ENCODE measurements at places on chromosomes 7 and 10.
A peak's percentile ranks its signal among the peaks of the same experiment; 100 is the strongest.

GRCh38 chr7:100374601-100375000 lies 1.3 kb downstream of the PILRA start:
- no peak for DNase-seq

DNA sequence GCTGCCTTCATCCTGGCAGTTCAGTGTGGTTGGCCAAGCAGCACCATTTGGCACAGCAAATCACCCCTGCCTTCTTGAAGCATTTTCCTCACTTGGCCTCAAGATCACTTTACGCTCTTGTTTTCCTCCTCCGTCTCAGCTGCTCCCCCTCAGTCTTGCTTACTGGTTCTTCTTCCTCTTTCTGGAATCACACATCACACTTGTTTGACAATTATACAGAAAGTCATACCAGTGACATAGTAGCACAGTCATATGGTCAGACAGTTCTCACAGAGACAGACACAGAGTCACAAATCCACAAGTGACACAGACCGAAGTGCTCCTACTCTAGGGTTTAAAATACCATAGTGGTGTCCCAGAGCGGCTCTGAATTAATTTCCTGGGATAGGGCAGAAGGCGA lies 43.8 kb upstream of the ARL4A start:
- DNase-seq, result no peak

GRCh38 chr10:64196638-64197315 lies 675.6 kb downstream of the REEP3 start:
- no peak for DNase-seq

GRCh38 chr7:127770885-127771284 lies 118.9 kb downstream of the SND1 start:
- peak; percentile 66 for DNase-seq

GRCh38 chr10:133489816-133490588 lies 36.3 kb downstream of the SCART1 start:
- DNase-seq, result no peak

GRCh38 chr7:54874804-54875203 lies 115.8 kb upstream of the SEC61G start:
- no peak for DNase-seq

DNA sequence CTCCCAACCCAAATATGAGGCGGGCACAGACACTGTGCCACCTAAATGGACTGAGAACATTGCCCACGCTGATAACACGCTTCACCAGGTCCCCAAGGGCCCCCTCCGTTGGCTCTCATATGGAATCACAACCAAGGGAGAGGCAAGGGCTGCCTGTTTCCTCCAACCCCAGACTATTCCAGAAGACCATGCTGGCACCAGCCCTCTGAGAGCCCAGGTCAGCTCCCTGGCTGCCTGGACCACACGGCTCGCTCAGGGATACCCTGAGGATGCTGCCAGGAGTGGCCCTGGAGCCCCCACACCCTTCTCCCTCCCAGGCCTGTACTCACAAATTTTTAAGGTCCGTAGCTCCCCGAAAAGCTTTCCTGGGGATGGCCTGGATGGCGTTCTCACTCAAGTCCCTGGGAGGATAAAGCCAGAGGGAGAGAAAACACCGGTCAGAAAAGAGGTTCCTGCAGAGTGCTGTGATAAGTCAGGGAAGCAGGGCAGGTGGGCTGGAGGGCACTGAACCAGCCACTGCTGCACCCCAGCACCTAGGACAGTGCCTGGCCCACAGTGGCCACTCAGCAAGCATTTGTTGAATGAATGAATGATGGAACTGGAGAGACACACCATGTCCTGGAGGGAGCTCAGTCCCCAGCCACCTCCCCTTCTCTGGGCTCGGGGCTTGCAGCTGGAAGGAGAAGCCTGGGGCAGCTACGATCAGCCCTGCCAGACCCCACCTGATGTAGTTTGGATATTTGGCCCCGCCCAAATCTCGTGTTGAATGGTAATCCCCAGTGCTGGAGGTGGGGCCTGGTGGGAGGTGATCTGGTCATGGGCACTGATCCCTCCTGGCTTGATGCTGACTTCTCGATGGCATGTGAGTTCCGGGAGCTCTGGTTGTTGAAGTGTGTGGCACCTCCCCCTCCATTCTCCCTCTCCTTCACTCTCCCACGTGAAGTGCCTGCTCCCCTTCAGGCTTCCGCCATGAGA lies 119.8 kb downstream of the SLIT1 start:
- no peak for DNase-seq

GRCh38 chr7:123201901-123202300 lies 2.1 kb upstream of the SLC13A1 start:
- DNase-seq, result no peak

GRCh38 chr10:94851263-94851662 lies 87.2 kb upstream of the CYP2C9 start:
- no peak for DNase-seq

DNA sequence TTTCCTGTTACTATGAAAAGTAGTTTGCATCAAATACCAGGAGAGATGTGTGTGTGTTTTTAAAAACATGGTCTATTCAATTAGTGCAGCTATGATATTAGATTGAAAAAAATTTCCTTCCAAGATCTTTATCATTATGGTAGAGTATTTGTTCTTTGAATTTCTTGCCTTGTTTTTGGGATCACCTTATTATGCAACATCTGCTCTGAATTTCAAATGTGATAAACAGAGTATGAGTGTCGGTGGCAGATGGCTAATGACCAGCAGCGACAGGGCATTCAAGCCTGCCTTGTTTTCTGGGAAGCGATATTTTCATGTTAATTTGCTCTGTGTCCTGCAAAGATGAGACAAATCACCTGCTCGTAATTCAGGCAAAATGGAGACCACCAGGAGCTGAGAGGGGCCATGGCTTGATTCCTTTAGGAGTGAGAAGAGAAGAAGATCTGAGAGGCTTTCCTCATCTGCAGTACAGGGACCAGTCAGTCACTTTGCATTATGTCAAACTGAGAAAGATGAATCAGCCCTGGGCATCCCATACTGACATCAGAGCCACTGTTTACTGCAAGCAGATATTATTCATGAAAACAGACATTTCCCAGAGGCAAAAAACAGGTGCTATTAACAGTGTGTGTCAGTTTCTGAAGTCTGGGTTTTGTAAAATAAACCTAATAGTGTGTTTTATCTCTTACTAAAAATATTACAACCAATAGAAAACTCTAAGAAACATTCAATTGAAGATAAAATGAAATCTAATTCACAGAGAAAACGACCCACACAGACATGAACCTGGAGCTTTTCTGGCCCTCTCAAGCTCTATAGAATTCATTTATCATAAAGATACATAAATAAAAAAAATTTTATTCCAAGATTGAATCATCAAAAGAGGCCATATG lies 67.6 kb downstream of the CDK6 start:
- DNase-seq, result no peak

DNA sequence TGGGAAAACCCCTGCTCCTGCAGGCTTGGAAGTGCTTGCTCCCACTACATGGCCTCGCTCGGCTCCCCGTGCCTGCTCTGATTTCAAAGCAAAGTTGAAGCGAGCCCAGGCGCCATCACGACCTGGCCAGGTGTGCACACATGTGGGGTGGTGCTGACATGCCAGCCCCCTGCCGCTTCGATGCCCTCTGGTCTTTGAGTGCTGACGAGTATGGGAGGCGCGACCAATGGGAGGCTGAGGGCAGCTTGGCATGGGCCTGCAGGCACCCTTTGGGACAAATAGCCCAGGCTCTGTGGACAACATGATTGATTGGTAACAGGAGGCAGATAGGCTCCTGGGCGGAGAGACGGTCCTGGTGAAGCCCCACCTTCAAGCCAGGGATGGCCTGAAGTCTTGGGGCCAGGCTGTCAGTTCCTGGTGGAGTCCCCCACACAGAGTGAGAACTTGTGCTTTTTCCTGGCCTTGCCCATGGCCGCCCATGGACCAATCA lies 252.4 kb upstream of the SEMA3A start:
- DNase-seq, result no peak

- DNase-seq, result no peak
These were observed 42.2 kb downstream of the SUFU start for GRCh38 chr10:102545997-102546396.

DNA sequence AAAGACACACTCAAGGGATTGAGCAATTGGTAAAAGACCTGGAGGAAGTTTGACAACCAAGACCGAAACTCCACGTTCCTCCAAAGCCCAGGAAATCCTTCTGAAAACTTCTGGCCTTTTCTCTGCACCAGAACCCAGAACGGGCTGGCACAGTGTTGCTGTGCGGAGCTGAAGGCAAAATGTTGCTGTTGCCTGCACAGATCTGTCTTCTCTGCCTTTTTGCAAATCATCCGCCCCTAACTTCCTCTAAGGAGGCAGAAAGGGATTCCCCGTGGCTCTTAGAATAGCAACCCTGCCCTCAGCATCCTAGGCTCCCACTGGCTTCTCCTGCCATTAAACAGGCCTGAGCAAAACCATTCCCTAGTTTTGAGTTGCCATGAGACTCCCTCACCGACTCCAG lies 44.9 kb downstream of the FIGNL1 start:
- DNase-seq, result no peak

- DNase-seq, result no peak
These were observed 68.6 kb upstream of the SYPL1 start for GRCh38 chr7:106180721-106181120.

- DNase-seq, result no peak
These were observed 179.9 kb upstream of the NPVF start for GRCh38 chr7:25408012-25408687.

- DNase-seq, result peak; percentile 77
These were observed 312.8 kb downstream of the LRMDA start for GRCh38 chr10:75744261-75744660.

GRCh38 chr7:117005449-117005848 lies 52.1 kb downstream of the ST7 start:
- peak; percentile 67 for DNase-seq

DNA sequence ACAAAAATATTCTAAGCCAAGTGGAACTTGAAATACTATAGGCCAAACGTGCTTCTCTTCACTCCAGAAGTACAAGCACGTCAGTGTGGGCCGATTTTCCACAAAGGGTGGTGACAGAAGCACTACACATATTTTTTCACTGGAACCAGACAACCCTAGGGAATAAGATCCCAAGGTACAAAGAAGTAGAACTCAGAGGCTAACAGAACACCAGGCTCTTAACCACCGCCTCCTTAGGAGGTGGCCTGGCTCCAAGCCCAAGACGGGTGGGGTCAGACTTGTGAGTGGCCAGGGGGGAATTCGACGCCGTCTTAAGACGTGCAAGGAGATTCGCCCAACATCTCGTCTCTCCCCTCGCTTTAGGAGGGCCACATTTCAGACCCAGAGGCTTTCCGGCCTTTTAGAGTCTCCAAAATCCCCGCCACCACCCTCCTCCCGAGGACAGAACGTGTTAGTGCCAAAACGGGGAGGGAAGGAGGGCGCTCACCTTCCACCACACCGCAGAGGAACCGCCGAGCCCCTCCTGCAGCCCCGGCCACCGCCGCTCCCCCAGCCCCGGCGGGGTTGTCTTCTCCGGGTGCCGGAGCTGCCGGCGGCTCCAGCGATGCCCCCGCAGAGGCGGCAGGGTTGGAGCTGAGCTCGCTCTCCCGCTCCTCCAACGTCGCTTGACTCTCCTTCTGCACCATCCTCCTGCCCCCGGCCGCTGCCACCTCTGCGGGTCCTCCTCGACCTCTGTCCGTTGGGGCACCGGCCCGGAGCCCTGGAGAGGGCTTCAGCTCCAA lies 716 bp downstream of the OGA start:
- peak; percentile 96 for DNase-seq

GRCh38 chr7:34100661-34101060 lies 195.3 kb downstream of the BMPER start:
- no peak for DNase-seq

DNA sequence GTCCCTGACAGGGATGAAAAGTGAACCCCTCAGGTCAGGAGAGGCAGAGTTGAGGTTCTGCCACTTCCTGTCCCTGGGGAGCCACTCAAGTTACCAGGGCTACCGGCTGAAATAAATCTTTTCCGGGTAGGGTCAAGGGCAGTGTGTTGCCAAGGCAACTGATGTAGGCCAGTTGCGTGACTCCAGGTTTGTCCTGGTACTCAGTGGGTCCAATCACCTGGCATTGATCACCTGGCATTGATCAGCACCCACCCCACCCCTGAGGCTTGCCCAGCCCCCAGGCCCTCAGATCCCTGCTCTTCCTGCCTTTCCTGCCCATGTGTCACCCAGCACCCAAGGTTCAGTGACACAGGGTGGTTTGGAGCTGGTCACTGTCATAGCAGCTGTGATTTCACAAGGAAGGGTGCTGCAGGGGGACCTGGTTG lies 5.9 kb downstream of the SAP25 start:
- no peak for DNase-seq

- no peak for DNase-seq
These were observed 21.4 kb downstream of the LAT2 start for GRCh38 chr7:74231232-74231590.

- DNase-seq, result no peak
These were observed 387.5 kb downstream of the CCSER2 start for GRCh38 chr10:84715911-84716310.

DNA sequence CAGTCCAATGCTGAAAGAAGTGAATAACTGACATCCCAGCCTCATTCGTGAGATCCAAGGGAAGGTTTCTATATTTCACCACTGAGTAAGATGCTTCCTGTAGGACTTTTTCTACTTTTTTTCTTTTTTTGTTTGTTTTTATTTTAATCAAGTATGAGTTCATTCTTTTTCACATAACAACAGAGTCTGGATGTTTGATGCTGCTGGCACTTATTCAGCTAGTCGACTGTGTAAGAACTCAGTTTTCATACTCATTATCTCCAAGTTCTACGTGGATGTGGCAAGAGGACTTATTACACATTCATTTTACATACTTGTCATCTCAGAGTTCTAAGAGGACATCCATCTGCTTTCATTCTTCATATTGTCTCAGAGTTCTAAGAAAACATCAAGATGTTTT lies 86.9 kb downstream of the CPXM2 start:
- peak; percentile 31 for DNase-seq

DNA sequence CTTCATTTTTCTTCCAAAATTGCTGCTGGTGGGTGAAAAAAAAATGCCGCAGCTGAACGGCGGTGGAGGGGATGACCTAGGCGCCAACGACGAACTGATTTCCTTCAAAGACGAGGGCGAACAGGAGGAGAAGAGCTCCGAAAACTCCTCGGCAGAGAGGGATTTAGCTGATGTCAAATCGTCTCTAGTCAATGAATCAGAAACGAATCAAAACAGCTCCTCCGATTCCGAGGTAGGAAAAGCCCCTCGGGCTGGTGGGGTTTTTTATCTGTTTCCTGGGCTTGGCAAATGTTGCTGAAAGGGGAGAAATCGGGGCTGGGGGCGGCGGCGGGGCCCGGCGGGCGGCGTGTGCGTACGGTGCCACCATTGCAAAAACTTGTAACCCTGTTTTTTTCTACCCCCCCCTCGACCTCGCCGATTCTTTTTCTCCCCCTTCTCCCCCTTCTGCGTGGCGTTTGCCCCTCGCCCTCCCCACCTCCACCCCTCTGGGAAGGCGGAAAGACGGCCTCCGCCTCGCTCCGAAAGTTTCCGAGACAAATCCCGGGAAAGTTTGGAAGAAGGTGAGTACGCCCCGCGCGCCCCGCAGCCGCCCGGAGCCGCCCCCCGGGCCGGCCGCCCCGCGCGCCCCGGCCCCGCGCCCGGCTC lies 789 bp downstream of the TCF7L2 start:
- peak; percentile 29 for DNase-seq

Data from fibroblast of upper back skin (primary cell).